GOT3 (cell line): ENCODE measurements at places on chromosomes 6 and 20.

DNA sequence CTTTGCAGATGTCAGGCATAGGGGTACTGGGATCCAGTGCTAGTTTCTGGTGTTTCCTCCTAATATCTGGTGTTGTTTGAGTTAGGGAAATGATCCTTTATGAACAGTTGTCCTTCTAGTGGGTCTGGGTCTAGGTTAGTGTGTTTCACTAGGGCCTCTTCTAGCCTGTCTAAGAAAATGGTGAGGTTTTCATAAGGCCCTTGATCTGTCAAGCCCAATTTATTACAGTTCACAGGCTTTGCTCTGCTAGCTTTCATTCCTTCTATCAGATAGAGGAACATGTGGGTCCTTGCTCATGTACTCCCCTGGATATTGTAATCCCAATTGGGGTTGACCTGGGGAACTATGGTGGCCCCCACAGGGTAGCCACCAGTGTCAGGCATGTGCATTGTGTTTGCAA is 2.8 kb downstream of the ERVFRD-1 start:
- DNase-seq, result no peak

DNA sequence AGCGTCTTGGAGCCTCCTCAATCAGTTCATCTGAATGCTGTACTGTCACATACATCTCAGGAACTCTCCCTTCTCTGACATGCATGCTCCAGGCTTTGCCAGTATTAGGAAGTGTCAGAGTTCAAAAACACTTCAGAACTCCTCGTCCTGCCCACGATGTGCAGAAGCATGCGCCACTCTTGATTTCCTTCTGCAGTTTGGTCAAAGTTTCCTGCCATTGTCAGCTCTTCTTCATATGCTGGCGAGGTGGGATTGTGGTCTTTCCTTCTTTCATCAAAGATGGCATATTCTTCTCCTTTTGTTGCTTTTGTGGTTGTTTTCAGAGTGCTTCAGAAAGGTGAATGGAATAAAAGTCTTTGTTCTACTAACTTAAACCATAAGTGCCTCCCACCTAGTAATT is 21.0 kb downstream of the SLC13A3 start:
- DNase-seq, result no peak

GRCh38 chr6:144294016-144294415 is 8.9 kb downstream of the UTRN start:
- DNase-seq, result no peak

DNA sequence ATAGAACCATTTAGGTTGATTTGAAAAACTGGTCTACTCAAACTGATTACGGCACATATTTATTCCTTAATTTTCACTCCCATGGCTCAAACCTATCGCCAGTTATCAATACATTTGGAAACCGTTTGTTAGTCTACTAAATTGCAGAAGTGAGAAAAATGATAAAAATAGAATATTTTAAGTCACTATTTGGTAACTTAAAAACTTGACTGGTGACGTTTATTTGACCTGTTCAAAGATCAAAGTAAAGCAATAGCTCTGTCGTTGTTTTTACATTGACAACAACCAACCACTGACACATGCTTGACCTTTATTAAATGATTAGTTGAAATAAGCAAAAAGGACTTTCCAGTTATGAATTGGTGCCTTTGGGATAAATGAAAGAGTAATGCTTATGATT is 402.9 kb upstream of the MAP3K7 start:
- no peak for DNase-seq

- no peak for DNase-seq
Observed at GRCh38 chr6:140388192-140388802, 1013.8 kb upstream of the CITED2 start.

DNA sequence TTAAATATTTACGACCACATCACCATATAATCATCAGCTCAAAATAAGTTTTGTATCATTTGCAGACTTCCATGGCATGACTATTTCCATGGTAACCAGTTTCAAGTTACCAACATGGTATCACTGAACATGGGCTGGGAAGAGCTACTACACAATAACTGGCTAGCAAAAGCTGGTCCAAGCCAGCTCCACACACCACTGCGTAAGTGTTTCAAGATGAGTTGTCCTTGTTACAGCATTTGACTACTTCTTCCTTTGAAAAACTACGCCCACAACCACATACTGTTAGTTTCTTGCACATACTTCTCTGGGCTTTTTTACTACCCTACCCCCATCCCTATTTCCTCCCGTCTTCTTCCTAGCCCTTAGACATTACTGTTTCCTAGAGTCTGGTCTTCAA is 8.5 kb downstream of the CD164 start:
- DNase-seq, result no peak

GRCh38 chr6:92922216-92922806 is 497.0 kb downstream of the EPHA7 start:
- no peak for DNase-seq

DNA sequence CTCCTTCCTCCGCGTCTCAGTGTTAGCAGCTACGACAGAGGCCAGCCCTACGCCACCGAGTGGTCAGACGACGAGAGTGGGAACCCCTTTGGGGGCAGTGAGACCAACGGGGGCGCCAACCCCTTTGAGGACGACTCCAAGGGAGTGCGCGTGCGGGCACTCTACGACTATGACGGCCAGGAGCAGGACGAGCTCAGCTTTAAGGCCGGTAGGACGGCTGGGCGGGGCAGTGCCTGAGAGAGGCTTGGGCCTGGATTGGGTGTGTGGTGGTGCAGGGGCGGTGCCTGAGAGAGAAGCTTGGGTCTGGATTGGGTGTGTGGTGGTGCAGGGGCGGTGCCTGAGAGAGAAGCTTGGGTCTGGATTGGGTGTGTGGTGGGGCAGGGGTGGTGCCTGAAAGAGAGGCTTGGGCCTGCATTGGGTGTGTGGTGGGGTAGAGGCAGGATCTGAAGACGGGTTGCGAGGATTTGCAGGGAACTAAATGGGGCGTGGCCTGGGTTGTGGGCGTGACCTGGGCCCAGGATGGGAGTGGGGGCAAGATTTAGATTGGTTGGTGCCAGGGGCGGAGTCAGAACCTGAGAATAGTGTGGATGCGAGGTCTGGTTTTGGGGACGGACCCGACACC is 24.4 kb downstream of the SPDEF start:
- no peak for DNase-seq

DNA sequence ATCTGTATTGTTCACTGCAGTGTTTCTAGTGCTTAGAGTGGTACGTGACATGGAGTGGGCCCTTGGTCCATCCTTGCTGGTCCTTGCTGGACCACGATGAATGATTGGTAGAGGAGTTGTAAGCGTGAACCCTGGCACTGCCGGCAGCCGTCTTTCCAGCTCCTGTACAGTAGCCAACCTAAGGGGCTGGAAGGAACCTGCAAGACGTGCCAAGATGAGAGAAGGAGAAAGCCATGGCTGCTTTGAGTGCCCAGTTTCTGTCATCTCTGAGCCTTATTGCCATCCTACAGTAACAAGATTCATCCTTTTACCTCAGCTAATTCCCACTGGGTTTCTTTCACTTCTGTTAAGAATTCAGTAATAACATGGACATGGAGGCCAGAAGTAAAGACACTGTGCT is 5.9 kb downstream of the DHX35 start:
- DNase-seq, result no peak

DNA sequence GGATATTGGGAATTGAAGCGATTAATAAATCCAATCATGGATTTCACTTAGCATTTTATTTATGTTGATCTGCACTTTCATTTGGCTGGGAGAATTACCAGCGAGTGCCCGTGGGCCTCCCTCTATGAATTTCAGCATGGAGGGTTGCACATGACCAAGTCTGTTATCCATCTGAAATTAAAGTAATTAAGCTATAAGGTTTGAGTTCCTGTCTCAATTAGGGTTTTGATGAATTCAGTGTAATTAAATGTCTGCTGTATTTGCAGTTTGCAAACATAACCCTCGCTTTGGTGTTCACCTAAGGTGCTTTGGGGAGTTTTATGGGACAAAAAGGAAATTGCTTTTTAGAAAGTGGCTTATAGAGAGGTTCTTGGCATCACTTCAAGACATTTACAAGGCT is 169.8 kb upstream of the RIN2 start:
- no peak for DNase-seq

GRCh38 chr20:33490934-33491656 is 1.2 kb downstream of the CBFA2T2 start:
- no peak for DNase-seq

GRCh38 chr20:62675877-62676260 is 32.8 kb upstream of the NTSR1 start:
- no peak for DNase-seq

GRCh38 chr6:170222498-170223471 is 68.1 kb downstream of the DLL1 start:
- DNase-seq, result no peak

DNA sequence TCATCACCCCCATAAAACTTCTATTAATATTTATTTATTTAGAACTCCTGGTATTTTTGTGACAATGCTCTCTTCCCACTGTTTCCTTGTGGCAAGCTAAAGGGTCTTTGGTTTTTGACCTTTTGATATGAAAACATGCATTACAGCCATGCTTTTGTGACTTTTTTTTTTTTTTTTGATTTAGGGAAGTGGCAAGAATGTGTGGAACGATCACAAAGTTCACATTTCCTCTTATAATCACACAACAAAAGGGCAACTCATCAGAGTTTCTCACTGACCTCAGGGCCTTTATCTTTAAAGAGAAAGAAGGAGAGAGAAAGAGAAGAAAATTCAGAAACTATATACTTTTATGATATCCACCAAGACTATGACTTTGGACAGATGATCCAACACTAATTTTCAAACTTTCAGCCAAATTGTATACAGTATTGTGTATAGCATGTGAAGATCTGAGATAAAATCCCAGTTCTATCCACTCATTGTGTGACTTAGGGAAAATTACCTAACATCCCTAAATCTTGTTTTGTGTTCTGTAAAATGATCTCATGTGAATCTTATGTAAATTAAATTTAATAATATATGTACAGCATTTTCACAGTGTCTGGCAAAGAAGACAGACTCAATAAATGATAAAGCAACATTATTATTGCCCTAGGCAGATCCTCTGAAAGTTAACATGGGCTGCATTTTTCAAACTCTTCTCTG is 106.8 kb upstream of the MARCKS start:
- DNase-seq, result no peak

- DNase-seq, result no peak
Observed at GRCh38 chr6:17927705-17928104, 59.7 kb downstream of the KIF13A start.
